ENCODE measurements at places on chromosomes 5 and 9.
A peak's percentile ranks its signal among the peaks of the same experiment; 100 is the strongest.

DNA sequence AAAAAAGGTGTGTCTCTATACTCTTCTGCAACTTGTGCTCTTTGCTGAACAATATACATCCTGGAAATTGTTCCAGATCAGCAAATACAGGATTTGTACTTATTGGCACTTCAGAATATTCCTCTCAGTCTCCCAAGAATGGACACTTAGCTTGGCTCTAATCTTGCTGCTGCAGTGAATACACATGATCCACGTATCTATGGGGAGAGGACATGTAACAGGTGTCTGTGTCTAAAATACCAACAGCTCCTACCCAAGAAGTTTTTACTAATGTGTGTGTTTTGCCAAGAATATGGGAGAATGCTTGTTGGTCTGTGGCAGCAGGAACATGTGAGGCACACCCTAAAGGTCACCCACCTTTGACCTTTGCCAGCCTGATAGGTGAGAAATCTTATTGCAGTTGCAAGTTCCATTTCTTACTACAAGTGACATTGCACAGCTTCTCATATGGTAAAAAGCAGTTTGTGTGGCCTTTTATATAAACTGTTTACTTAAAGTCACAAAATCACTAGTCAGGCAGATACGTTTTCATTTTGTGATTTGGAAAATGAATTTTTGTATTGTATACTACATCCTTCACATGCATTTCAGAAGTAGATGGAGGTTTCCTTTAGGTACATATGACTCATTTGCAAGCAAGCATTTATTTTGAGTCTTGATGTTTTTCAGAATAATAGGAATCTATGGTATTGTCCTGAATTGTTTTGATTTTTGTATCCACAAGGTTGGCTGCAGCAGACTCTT, 35.8 kb downstream of the PHF2 start:
- DNase-seq, result no peak
- no peak overlapping the region for H3K27ac ChIP-seq
- no peaks in the 10 kb centered on the region for H3K27me3 ChIP-seq
- H3K4me3 ChIP-seq, result no peak overlapping the region
- H3K4me1 ChIP-seq, result peaks cover 15% of the 10 kb centered on the region

- H3K27me3 ChIP-seq, result no peaks in the 10 kb centered on the region
- no peak overlapping the region for H3K4me3 ChIP-seq
- H3K36me3 ChIP-seq, result no peaks in the 10 kb centered on the region
- H3K4me1 ChIP-seq, result no peaks in the 10 kb centered on the region
These were observed 532.4 kb downstream of the TLR4 start for GRCh38 chr9:118236625-118237024.

- H3K27me3 ChIP-seq, result no peaks in the 10 kb centered on the region
- no peak overlapping the region for H3K4me3 ChIP-seq
- H3K27ac ChIP-seq, result no peak overlapping the region
- no peak for DNase-seq
- peaks cover 35% of the 10 kb centered on the region for H3K4me1 ChIP-seq
- peaks cover 5% of the 10 kb centered on the region for H3K36me3 ChIP-seq
These were observed 1.2 kb upstream of the BTF3 start for GRCh38 chr5:73496984-73497457.

GRCh38 chr5:13328316-13328715, 616.2 kb downstream of the DNAH5 start:
- no peaks in the 10 kb centered on the region for H3K4me1 ChIP-seq
- no peak for DNase-seq
- no peak overlapping the region for H3K4me3 ChIP-seq
- H3K36me3 ChIP-seq, result no peaks in the 10 kb centered on the region
- H3K27me3 ChIP-seq, result no peaks in the 10 kb centered on the region
- no peak overlapping the region for H3K27ac ChIP-seq

DNA sequence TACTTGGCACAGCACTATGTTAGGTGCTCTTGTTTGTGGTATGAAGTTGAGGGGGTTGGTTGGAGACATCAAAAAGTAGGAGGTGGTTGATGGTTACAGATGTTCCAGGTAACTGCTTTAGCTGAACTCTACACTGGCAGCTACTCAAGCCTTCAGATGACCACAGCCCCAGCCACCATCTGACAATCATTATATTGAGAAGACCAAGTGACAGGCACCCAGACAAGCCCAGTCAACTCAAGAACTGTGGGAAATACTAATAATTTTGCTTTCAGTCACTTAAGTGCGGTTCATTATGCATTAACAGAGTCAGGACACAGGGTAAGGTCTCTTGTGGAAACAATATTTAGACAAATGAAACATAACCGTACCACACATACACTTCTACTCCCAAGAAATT, 38.9 kb upstream of the SLIT3 start:
- no peaks in the 10 kb centered on the region for H3K27me3 ChIP-seq
- DNase-seq, result no peak
- no peak overlapping the region for H3K4me3 ChIP-seq

DNA sequence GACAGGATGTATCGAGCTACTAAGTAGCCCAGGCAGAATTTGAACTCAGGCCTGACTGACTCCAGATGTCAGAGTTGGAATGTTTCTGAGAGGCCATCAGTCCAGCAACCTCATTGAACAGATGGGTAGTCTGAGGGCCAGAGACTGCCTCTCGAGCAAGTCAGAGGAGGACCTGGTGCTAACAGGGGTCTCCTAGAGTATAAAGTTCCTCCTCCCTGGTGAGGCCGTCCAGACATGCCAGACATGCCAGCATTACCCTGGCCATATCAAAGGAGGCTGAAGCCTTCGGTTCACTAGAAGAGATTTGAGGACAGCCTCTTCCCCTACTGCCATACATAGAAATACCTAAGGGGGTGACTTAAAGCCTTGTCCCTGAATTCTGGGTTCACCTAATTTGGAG, 81.2 kb downstream of the ZNF618 start:
- no peaks in the 10 kb centered on the region for H3K27me3 ChIP-seq
- H3K27ac ChIP-seq, result no peak overlapping the region
- no peaks in the 10 kb centered on the region for H3K36me3 ChIP-seq

DNA sequence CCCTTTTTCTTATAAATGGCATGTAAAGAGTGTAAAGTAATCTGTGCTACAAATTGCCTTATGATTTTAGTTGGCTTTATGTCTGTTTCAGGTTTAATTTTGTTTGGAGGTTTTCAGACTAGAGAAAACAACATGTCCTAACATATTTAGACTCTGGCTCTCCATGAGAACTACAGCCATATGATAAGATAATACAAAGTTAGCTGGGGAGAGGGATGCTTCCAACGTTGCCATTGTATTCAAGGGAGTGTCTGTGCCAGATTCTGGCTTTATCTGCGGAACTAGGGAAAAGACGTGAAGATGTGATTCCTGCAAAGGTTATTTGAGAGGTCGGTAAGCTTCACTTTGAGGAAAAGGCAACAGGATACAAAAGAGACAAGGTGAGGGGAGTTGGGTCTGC, 140.0 kb upstream of the OTULINL start:
- peaks cover 27% of the 10 kb centered on the region for H3K4me1 ChIP-seq
- H3K27me3 ChIP-seq, result no peaks in the 10 kb centered on the region
- peak overlapping the region; percentile 64 for H3K27ac ChIP-seq
- H3K4me3 ChIP-seq, result peak overlapping the region; percentile 50

DNA sequence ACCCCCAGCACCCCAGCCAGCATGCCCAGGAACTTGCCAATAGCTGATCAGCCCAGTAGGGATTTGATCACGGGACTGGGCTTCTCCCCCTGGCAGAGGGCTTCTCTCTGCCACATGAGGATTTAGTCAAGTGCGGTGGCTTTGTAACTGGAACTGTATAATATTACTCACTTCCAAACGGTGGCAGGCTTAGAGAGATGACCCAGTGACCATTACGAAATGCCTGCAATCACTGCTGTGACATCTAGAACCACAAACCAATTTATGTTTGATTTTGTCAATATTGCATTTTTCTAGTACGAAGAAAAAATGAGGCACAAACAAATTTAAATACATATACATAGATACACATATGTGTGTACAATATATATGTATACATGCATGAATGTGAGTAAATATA, 192.1 kb downstream of the ERCC6L2 start:
- no peaks in the 10 kb centered on the region for H3K36me3 ChIP-seq
- no peak for DNase-seq
- H3K27me3 ChIP-seq, result no peaks in the 10 kb centered on the region
- H3K27ac ChIP-seq, result peak overlapping the region; percentile 26
- H3K4me3 ChIP-seq, result no peak overlapping the region
- peaks cover 8% of the 10 kb centered on the region for H3K4me1 ChIP-seq

DNA sequence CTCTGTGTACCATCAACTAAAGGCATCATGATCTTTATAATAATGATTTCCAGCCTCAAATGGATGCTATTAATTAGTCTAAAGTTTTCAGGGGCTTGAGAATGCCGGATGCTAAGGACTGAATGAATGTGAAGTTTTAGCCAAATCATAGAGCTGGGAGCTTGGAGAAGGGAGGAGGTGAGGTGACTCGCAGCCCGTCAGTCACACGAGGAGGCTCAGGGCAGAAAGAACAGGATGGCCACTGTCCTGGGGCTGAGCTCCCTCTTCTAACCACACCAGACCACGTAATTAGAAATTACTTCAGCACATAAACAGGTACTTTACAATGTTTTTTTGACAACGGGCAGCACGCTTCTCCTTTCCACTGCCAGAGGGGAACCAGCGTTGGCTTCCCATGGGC, 222.6 kb downstream of the NPR3 start:
- H3K36me3 ChIP-seq, result no peaks in the 10 kb centered on the region
- H3K27ac ChIP-seq, result no peak overlapping the region
- H3K4me3 ChIP-seq, result no peak overlapping the region
- no peak for DNase-seq
- no peaks in the 10 kb centered on the region for H3K27me3 ChIP-seq
- no peaks in the 10 kb centered on the region for H3K4me1 ChIP-seq

DNA sequence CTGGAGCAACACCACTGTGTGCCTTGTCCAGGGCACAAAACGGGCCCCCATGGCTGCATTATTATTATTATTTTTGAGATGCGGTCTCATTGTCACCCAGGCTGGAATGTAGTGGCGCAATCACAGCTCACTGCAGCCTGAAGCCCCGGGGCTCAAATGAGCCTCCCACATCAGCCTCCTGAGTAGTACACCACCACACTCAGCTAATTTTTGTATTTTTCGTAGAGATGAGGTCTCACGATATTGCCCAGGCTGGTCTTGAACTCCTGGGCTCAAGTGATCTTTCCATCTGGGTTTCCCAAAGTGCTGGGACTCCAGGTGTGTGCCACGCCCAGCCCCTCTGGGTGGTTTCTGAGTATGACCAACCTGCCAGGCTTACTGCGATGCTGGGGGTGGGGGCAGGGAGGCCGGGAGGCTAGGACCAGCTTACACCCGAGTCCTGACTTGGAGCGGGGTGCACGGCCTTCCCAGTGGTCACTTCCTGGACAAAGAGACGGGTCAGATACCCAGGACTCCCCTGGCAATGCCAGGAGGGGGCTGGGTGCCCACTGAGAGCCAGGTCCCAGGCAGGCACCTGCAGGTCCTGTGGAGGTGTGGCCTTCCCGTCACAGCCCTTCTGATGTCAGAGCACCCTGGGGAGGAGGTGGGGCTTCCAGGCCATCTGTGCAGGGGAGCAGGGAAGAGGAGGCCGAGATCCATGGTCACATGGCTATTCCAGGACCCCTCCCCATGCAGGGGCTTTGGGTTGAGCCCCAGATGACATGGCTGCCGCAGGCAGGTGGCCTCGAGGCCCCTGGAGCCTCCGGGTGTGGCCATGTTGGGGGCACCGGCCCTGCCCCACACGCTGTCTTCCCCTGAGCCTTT, 8.3 kb upstream of the NRARP start:
- peaks cover 9% of the 10 kb centered on the region for H3K27me3 ChIP-seq
- H3K4me3 ChIP-seq, result no peak overlapping the region
- peak overlapping the region; percentile 91 for H3K27ac ChIP-seq
- H3K4me1 ChIP-seq, result peaks cover 86% of the 10 kb centered on the region
- DNase-seq, result peak; percentile 74

- H3K4me3 ChIP-seq, result no peak overlapping the region
- no peaks in the 10 kb centered on the region for H3K27me3 ChIP-seq
- DNase-seq, result no peak
- H3K4me1 ChIP-seq, result no peaks in the 10 kb centered on the region
- H3K27ac ChIP-seq, result peak overlapping the region; percentile 38
These were observed 13.3 kb upstream of the RNF130 start for GRCh38 chr5:180084638-180085561.

DNA sequence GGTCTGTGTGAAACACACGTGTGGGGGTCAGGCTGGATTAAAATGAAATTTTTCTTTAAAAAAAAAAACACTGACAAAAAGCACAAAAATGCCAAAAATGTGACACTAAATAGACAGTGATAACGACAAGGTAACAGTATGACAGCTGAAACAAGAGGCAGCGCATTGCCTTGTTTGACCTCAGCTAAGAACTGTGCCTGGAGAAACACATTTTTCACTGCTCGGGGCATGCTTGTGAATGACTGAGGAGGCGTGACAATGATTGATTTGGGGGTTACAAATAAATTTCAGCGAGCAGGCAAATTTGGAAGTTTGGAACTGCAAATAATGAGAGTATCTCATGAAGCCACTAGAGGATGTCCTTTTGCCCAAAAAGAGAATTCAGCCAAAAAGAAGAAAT, 44.2 kb upstream of the SPATA31C2 start:
- no peaks in the 10 kb centered on the region for H3K36me3 ChIP-seq
- H3K27ac ChIP-seq, result no peak overlapping the region
- no peak overlapping the region for H3K4me3 ChIP-seq
- no peak for DNase-seq

GRCh38 chr9:131393622-131394463, at the start of gene PRRC2B:
Gene PRRC2B (plus strand): TSS chr9:131394086. CDS start chr9:131430145, 36,059 bp downstream.
- H3K4me3 ChIP-seq, result peak within 1 kb of the TSS; percentile 82
- peaks cover 51% of the 10 kb centered on the region for H3K4me1 ChIP-seq
- no peaks in the 10 kb centered on the region for H3K27me3 ChIP-seq

GRCh38 chr9:128860937-128861336, 20.8 kb downstream of the KYAT1 start:
- H3K4me3 ChIP-seq, result no peak overlapping the region
- no peak overlapping the region for H3K27ac ChIP-seq
- H3K4me1 ChIP-seq, result peaks cover 48% of the 10 kb centered on the region
- no peaks in the 10 kb centered on the region for H3K27me3 ChIP-seq

DNA sequence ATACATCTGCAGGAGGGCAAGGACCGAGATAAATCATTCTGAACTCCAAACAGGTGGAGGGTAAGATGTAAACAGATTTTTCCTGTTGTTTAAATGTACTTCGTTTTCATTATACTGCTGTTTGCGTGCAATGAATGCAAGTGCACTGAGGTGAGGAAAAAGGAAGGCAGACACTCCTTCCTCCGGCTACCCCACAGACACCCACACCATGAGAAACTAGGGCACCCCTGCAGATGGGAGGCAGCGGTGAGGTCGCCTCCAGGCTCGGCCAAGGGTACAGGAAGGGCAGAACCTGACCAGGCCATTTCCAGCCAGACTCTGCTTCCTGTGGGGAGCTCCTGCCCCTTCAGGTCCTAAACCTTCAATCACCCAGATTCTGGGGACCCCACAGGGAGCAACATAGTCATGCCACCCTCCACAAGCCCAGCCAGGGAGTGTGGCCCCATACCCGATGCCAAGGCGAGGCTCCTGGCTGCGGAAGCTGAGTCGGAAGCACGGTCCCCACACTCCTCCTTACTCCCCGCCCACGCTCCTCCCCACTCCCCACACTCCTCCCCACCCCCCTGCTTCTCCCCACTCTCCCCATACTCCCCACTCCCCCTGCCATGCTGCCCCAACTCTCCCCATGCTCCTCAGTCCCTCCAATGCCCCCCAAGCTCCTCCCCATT, 37.1 kb downstream of the VAV2 start:
- H3K4me1 ChIP-seq, result peaks cover 36% of the 10 kb centered on the region
- no peaks in the 10 kb centered on the region for H3K36me3 ChIP-seq
- H3K27ac ChIP-seq, result no peak overlapping the region
- no peaks in the 10 kb centered on the region for H3K27me3 ChIP-seq

Data from suprapubic skin (tissue), 4 donors.